ENCODE measurements at places on chromosomes 3 and 15.

DNA sequence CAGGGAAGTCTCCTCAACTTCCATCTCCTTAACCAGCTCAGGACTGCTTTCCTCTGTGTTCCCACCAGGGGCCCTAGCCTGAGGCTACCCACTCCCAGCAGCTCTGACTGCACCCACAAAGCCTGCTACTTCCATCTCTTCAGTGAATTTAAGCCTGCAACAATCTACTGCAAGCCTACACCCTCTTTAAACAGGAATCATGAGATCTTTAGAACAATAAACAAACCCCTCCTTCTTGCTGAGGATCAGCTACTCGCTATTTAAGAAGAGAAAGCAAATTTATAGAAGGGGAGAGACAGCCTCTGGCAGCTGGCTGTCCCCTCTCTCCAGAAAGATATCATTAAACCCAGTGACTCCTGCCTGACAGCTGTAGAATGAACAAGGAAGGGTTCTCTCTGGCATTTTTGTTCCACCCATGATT, 51.9 kb downstream of the ARHGAP31 start:
- DNase-seq = no peak

GRCh38 chr3:108818404-108818803, 4.2 kb upstream of the TRAT1 start:
- DNase-seq = no peak

DNA sequence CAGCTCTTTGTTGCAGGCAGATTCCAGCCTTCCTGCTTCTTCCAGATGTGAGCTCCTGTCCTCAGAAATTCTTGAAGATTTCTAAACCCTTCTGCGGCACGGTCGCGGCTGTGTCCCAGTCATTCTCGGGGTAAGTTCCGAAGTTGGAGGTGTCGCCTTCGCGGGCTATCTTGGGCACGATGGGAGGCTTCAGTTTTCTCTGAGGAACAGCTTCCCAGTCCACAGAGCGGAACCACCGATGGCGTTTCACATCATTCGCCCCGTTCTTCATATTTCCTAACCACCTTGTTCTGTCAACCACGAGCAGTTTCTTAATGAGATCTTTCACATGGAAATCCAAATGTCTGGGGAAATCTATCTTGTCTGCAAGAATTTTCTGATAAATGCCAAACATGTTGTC, 24.7 kb upstream of the CERS3 start:
- DNase-seq = no peak

DNA sequence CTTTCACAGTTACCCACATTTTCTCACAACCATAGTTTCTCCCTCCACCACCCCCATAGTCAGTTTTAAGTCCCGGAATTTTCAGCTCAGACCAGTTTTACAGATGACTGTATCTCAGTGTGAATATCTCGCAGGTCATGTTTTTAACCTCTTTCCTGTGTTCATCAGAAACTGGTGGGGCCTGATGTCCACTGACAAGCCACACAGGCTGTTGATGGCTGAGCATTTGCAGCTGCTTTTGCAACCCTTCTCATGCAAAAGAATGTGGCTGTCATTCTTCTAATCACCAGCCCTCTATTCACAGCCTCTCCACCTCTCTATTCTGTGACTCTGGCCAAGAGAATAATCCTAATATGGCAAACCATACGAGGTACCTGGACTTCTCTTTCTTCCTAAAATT, 8.5 kb downstream of the GYG1 start:
- no peak for DNase-seq

DNA sequence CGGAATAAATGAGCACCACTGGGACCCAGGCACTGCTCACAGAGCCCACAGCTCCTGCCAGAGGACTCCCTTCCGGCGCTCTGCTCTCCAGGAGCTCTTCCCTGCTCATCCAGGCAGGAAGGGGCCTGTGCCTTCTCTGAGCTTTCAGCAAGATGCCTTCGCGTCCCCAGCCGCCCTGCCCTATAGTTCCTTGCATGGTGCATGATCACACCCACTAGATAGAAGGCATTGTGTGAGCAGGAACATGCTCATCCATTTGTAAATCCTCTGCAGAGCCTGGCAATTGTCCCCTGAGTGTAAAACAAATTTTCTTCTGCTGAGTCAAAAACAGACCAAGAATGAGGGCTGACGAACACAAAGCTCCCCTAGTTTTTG, 181.6 kb downstream of the MEGF11 start:
- DNase-seq = no peak

DNA sequence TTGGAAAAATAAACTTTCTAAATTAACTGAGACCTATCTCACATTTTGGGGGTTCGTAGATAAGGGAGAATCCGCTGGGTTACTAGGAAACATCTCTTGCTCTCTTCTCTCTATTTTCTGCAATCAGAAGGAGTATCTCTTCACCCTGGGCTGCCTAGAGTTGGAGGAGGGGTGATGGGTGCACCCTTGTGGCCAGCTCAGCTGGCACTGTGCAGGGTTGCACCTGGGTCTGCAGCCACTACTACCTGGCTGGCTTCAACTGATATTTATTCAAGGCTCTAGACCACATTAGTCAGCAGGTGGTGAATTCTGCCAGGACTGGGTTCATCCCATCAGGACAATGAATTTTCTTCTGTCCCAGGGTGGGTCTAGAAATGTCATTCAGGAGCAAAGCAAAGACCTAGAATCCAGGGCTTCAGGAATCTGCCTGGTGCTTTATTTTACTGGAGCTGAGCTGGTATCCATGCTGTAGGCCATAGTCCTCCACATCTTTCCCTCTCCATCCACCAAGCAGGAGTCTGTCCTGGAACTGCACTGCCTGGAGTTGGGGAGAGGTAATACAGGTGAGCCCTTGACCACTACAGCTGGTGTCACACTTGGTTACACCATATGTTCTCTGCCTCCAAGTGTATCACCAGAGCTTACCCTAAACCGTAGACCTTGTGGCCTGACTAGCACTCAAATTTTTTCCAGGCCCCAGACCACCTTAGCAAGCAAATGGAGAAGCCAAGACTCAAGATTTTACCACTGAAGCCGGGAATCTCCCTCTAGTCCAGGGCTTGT, 14.0 kb downstream of the OR5K4 start:
- DNase-seq = no peak

DNA sequence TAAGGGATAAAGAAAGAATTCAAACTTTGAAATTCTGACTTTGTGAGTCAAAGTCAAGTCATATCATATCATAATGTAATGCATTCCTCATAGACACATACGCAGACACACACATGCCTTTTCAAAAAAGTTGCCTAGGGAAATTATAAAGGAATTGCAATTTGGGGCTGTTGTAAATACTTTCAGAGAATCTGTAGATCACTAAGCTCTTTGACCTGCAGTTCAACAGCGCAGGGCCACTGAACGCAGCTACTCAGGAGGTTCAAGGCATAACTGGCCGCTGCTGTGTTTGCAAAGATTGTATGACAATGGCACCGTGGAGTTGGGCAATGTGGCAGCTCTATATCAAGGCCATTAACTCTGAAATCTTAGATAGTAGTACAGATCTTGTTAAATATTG, 188.4 kb upstream of the THRB start:
- no peak for DNase-seq

DNA sequence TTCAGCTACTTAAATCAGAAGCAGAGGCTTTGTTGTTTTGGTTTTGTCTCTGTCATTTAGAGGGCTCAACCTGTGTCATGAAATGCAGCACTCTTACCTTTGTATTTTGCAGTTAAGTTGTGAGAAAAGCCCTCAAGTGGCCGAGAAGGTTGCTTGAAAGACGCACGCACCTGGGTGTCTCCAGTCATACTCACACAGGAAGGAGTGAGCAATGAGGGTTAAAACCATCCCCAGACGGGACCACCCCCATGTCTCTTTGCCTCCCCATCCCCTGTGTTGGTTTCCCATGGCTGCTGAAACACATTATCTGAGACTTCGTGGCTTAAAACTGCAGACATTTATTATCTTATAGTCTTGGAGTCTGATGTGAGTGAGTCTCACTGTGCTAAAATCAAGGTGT, 376.1 kb upstream of the CFAP20DC start:
- peak; percentile 17 for DNase-seq

GRCh38 chr3:135806317-135806716, 159.2 kb upstream of the PPP2R3A start:
- DNase-seq = no peak

Measured in activated CD8-positive, alpha-beta memory T cell treated with anti-CD3 and anti-CD28 coated beads for 1 hour (primary cell).